Pancreas (tissue), 10 donors: ENCODE measurements at places on chromosomes 13 and 19. TPM values are rescaled to one million over a fixed set of nuclear protein-coding genes. Genes with fewer than 3 reads are reported as not detected.
A peak's percentile ranks its signal among the peaks of the same experiment; 100 is the strongest.

- no peaks in the 10 kb centered on the region for H3K4me1 ChIP-seq
- no peak overlapping the region for H3K4me3 ChIP-seq
Measured at GRCh38 chr19:34979819-34980640, 16.0 kb upstream of the ZNF792 start.

DNA sequence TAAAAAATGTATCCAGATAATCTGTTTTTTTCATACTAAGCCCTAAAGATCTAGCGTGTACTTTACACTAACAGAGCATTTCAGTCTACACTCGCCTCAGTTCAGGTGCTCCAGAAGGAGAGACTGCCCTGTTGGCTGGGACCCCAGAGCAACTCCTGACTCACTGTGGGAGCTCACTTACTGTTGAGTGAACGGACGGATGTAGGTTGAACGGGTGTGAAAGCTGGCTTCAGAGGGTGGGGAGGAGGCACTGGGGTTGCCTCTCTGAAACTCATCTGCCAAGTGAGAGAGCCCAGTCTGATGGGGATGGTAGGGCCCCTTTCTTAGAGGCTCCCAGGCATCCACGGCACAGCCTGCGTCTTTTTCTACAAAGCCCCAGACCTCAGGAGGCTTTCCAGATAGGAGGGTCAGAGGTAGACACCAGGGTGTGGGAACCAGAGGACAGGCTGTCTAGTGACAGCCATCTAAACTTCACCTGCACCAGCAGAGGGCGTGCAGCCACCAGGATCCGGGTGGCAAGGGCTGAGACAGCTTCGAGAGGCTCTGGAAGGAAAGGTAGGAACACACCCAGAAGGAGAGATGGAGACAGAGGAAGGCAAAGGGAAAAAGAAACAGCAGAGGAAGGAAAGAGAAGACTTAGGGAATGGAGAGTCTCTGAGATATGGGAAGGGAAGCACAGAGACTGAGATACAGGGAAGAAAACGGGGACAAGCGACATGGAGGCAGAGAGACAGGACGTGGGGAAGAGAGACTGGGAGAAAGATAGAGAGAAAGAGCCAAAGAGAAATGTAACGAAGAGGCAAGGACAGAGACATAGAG, 3.7 kb downstream of the KASH5 start:
- no peak overlapping the region for H3K4me3 ChIP-seq
- peak overlapping the region; percentile 85 for H3K27ac ChIP-seq
- no peaks in the 10 kb centered on the region for H3K27me3 ChIP-seq
- no peaks in the 10 kb centered on the region for H3K36me3 ChIP-seq

GRCh38 chr19:13082192-13083007, 20.3 kb downstream of the LYL1 start:
- DNase-seq = no peak
- H3K36me3 ChIP-seq = no peaks in the 10 kb centered on the region
- no peaks in the 10 kb centered on the region for H3K27me3 ChIP-seq
- no peaks in the 10 kb centered on the region for H3K4me1 ChIP-seq
- no peak overlapping the region for H3K4me3 ChIP-seq

- no peaks in the 10 kb centered on the region for H3K4me1 ChIP-seq
- DNase-seq = no peak
- no peak overlapping the region for H3K4me3 ChIP-seq
Measured at GRCh38 chr19:47490031-47490430, 6.0 kb upstream of the KPTN start.

DNA sequence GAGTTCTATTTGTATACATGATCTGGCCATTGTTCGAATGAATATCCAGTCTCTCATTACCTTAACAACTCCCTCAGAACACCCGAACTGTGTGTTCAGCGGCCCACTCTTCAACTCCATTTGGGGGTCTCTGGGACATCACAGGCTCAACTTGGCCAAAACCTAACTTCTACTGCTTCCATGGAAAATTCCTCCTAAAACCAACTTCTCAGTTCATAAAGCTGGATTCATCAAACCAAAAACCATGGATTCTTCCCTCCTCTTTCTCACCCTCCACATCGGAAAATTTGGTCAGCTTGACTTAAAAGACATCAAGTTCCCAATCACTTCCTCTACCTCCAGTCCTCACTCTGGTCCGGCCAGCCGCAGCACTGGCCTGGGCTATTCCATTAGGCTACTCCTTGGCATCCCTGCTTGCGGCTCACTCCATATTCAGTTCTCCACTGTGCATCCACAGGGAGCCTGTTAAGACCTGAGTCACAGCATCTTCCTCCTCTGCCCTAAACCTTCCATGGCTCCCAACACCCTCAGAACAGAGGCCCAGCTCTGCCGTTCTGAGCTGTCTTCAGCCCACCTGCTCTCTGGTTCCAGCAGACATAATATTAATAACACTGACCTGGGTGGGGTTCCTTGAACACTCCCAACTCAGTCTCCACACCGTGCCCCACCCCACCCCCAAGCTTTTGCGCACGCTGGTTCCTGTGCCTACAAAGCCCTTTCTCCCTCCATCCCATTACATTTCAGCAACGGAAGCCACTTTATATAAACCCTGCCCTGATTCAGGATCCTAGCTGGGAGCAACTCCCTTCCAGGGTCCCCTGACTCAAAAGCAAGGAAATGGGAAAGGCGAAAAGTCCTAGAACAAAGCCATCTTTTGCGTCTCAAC, 1.1 kb downstream of the ZNF792 start:
- no peaks in the 10 kb centered on the region for H3K27me3 ChIP-seq
- DNase-seq = no peak
- H3K4me3 ChIP-seq = peak overlapping the region; percentile 98

DNA sequence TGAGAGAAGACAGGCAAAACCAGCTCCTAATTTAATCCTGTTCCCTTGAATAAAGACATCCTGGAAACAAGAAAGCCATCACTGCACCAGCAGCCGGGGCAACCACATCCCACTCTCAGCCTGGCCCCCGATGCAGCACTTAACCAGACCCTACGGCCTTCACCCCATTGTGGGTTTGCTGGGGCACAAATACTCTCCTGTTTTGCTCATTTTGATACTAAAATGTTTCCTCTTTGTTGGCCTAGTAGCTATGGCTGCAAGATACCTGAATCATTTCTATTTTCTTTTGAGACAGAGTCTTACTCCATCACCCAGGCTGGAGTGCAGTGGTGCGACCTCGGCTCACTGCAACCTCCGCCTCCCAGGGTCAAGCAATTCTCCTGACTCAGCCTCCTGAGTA, 28.4 kb downstream of the ANKRD27 start:
- H3K27me3 ChIP-seq = no peaks in the 10 kb centered on the region
- no peak overlapping the region for H3K27ac ChIP-seq
- no peaks in the 10 kb centered on the region for H3K4me1 ChIP-seq
- H3K4me3 ChIP-seq = no peak overlapping the region

The ZNF560 gene
- total RNA-seq = not detected

The SPIB gene
- 0.54 TPM for total RNA-seq

DNA sequence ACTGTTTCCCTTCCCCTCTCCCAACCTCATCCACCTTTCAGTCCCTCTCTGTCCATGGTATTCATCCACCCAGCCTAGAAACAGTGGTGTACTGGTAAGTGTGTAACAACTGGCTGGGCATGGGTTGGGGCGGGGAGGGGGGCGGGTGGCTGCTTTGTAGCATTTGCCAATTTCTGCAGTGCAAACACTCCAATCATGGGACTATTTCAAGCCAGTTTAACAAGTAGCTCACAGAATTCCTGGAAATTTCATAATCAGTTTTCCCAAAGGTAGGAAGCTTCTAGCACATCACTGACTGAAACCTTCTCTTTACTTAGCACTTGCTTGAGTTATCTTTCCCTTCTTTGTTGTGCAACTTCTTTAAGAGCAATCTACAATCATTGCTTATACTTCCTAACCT, 100.8 kb upstream of the WASF3 start:
- H3K4me1 ChIP-seq = no peaks in the 10 kb centered on the region
- H3K27me3 ChIP-seq = no peaks in the 10 kb centered on the region
- peak overlapping the region; percentile 56 for H3K27ac ChIP-seq
- no peaks in the 10 kb centered on the region for H3K36me3 ChIP-seq
- no peak overlapping the region for H3K4me3 ChIP-seq

- peak; percentile 35 for DNase-seq
- no peaks in the 10 kb centered on the region for H3K27me3 ChIP-seq
- H3K4me3 ChIP-seq = no peak overlapping the region
Measured at GRCh38 chr13:65034266-65034665, 2195.9 kb downstream of the PCDH9 start.

The TTC9B gene
- not detected for total RNA-seq

GRCh38 chr19:17511724-17512573, 500 bp downstream of the PGLS start:
- peaks cover 21% of the 10 kb centered on the region for H3K4me1 ChIP-seq
- no peaks in the 10 kb centered on the region for H3K27me3 ChIP-seq
- H3K4me3 ChIP-seq = peak overlapping the region; percentile 60
- H3K36me3 ChIP-seq = no peaks in the 10 kb centered on the region
- peak; percentile 87 for DNase-seq

DNA sequence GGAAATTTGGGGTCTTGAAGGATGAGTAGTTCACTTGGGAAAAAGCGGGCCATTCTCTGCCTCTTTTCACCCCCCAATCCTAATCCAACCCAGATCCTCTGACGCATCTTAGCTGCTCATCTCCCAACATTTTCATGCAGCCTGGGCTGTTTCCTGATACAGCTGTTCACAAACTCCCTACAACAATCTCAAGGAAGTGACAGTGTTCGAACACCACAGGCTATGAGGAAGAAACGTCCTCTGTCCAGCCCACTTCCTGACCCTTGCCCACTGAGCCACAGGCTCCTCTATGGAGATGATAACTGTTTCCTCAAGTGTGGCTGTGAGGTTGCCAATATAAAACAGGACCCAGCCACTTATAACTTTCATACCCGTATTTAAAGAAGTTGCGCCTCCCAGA, 16.2 kb downstream of the LMTK3 start:
- H3K36me3 ChIP-seq = no peaks in the 10 kb centered on the region
- H3K4me1 ChIP-seq = peaks cover 8% of the 10 kb centered on the region
- no peak overlapping the region for H3K4me3 ChIP-seq
- no peaks in the 10 kb centered on the region for H3K27me3 ChIP-seq
